ENCODE measurements at places on chromosomes 3 and 15. TPM values are rescaled to one million over a fixed set of nuclear protein-coding genes. Genes with fewer than 3 reads are reported as not detected.

ZNF662 gene
- total RNA-seq: 2.4 TPM

GOLGA8T gene
- total RNA-seq: not detected

NOX5 gene
- total RNA-seq: 0.07 TPM

CHRFAM7A gene
- total RNA-seq: 5.3 TPM

CTXND1 gene
- total RNA-seq: not detected

TRAT1 gene
- total RNA-seq: not detected

ANKRD34C gene
- not detected for total RNA-seq

CLEC3B gene
- total RNA-seq: not detected

GCSAM gene
- total RNA-seq: not detected

ZBED2 gene
- not detected for total RNA-seq

NPAP1 gene
- total RNA-seq: not detected

GATA2 gene
- total RNA-seq: 38.3 TPM

PPP1R14D gene
- total RNA-seq: not detected

EPHA6 gene
- not detected for total RNA-seq

ANP32A gene
- 96.4 TPM for total RNA-seq

PIERCE2 gene
- 1.6 TPM for total RNA-seq

GOLGA8J gene
- total RNA-seq: not detected

LRRK1 gene
- total RNA-seq: 16.2 TPM

PLD1 gene
- total RNA-seq: 173 TPM

FNDC3B gene
- 258 TPM for total RNA-seq

ARL13B gene
- total RNA-seq: 16.3 TPM

All from thoracic aorta endothelial cell (primary cell).